ENCODE measurements at places on chromosomes 5 and 9.
A peak's percentile ranks its signal among the peaks of the same experiment; 100 is the strongest.

- no peaks in the 10 kb centered on the region for H3K27me3 ChIP-seq
- no peaks in the 10 kb centered on the region for H3K36me3 ChIP-seq
- no peak for DNase-seq
These were observed 24.9 kb upstream of the SLCO6A1 start for GRCh38 chr5:102523541-102524175.

GRCh38 chr5:172630986-172631385, 10.1 kb upstream of the NEURL1B start:
- no peaks in the 10 kb centered on the region for H3K36me3 ChIP-seq
- no peak overlapping the region for H3K4me3 ChIP-seq
- H3K27me3 ChIP-seq, result no peaks in the 10 kb centered on the region

DNA sequence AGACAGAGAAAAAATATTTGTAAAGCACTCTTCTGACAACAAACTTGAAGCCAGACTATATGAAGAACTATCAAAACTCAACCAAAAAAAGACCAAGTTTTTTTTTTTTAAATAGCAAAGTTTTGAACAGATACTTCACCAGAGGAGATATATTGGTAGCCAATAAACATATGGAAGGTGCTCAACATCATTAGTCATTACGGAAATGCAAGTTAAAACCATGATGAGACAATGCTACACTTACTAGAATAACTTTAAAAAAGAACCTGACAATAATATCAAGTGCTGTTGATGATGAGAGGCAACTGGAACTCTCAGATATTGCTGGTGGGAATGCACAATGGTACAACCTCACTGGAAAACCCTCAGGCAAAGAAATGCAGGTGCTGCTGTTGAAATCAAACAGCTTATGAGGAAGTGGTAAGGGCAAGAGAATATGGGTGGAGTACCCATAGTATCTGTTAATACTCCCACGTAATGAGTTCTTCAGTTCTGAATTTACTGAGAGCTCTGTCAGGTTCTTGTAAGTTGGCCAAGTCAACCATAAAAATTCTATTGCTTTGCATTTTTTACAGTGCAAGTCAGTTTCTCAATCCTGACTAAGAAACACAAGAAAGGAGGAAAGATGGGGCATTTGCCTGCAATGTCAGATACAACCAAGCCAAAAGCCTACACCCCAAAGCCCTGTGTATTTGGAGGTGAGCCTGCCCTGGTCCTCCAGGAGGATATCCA, 87.3 kb upstream of the GNAQ start:
- no peaks in the 10 kb centered on the region for H3K36me3 ChIP-seq
- H3K27ac ChIP-seq, result peak overlapping the region; percentile 45
- DNase-seq, result peak; percentile 52
- peaks cover 42% of the 10 kb centered on the region for H3K4me1 ChIP-seq

DNA sequence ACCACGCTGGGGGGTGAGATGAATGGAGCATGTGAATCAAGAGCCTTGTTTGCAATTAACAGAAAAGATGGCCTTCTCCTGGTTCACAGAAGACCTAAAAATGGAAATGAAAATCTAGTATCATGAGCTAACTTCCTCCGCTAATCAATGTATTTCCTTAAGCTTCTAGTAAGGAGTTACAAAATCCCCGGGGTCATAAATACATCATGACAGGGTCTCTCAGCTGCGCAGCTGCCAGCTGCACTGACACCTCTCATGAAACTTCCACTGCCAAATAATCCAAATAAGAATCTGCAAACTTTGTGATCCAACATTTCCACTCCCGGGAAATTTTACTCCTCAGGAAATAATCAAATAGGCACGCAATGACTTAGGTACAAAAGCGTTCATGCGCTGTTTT, 11.9 kb downstream of the MYO10 start:
- no peaks in the 10 kb centered on the region for H3K4me1 ChIP-seq
- no peak overlapping the region for H3K27ac ChIP-seq
- H3K27me3 ChIP-seq, result no peaks in the 10 kb centered on the region
- DNase-seq, result no peak
- no peak overlapping the region for H3K4me3 ChIP-seq
- H3K36me3 ChIP-seq, result no peaks in the 10 kb centered on the region

- no peaks in the 10 kb centered on the region for H3K27me3 ChIP-seq
- no peak overlapping the region for H3K27ac ChIP-seq
- no peak for DNase-seq
- H3K4me1 ChIP-seq, result no peaks in the 10 kb centered on the region
These were observed 381.0 kb downstream of the ENC1 start for GRCh38 chr5:74259572-74259971.

DNA sequence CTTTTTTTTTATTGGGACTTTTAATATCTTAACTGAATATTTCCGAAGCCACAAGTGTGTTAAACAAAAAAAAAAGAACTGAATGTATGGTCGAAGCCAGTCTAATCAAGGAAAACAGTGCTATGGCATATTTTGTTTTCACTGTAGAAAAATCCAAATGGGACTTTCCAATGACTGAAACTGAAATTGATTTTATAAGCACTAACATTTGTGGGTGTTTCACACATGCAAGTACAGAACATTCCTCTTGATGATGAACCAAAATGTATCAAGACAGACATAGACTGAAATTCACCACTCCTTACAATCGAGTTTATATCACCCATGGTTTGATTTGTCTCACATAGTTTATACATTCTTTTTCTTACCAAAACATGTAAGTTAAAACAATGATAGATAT, 1026.8 kb downstream of the CDH18 start:
- H3K36me3 ChIP-seq, result no peaks in the 10 kb centered on the region
- H3K27ac ChIP-seq, result no peak overlapping the region
- H3K27me3 ChIP-seq, result no peaks in the 10 kb centered on the region

DNA sequence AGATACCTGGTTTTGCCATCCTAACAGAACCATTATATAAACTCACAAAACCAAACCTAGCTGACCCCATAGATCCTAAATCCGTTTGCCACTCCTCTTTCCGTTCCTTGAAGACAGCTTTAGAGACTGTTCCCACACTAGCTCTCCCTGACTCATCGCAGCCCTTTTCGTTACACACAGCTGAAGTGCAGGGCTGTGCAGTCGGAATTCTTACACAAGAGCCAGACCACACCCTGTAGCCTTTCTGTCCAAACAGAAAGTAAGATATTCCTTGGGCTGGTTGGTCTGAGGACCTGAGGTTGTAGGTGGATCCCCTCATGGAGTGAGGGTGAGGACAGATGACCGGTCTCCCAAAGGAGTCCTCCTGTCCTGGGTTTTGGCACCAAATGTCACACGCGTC, 56.7 kb upstream of the NAA35 start:
- H3K27ac ChIP-seq, result no peak overlapping the region
- no peaks in the 10 kb centered on the region for H3K4me1 ChIP-seq
- no peak overlapping the region for H3K4me3 ChIP-seq

DNA sequence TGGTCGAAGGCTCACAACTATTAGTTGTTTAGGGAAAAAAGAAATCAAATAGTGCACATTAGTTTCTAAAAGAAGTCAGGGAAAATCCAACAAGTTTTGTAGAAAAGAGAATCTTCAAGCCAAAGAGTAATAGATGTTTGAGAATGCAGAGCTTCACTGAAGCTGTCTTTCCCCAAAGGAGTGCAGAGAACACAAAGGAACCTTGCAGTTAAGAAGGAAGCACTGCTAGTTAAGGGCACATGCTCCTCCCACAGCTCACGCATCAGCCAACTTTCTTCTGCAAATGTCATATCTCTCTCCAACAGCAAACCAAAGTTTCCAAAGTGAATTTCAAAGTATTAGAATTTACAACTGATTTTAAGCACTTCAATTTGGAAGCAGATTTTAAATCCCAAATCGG, 116.4 kb upstream of the FST start:
- H3K27ac ChIP-seq, result no peak overlapping the region
- no peaks in the 10 kb centered on the region for H3K27me3 ChIP-seq
- no peak for DNase-seq
- H3K36me3 ChIP-seq, result no peaks in the 10 kb centered on the region
- H3K4me1 ChIP-seq, result no peaks in the 10 kb centered on the region

GRCh38 chr5:140596321-140596741, 31.7 kb downstream of the SLC35A4 start:
- H3K27ac ChIP-seq, result no peak overlapping the region
- no peaks in the 10 kb centered on the region for H3K36me3 ChIP-seq
- DNase-seq, result no peak
- H3K4me1 ChIP-seq, result no peaks in the 10 kb centered on the region
- H3K4me3 ChIP-seq, result no peak overlapping the region
- H3K27me3 ChIP-seq, result no peaks in the 10 kb centered on the region

All from CD4-positive, alpha-beta memory T cell (primary cell).